CD8-positive, alpha-beta T cell (primary cell): ENCODE measurements at places on chromosomes 1 and 21. TPM values are rescaled to one million over a fixed set of nuclear protein-coding genes. Genes with fewer than 3 reads are reported as not detected.

The LCE6A gene
- total RNA-seq = not detected

The TRIM45 gene
- total RNA-seq = not detected

The GOLT1A gene
- not detected for total RNA-seq

The TSHB gene
- not detected for total RNA-seq

The MX2 gene
- total RNA-seq = 58.5 TPM

DNA sequence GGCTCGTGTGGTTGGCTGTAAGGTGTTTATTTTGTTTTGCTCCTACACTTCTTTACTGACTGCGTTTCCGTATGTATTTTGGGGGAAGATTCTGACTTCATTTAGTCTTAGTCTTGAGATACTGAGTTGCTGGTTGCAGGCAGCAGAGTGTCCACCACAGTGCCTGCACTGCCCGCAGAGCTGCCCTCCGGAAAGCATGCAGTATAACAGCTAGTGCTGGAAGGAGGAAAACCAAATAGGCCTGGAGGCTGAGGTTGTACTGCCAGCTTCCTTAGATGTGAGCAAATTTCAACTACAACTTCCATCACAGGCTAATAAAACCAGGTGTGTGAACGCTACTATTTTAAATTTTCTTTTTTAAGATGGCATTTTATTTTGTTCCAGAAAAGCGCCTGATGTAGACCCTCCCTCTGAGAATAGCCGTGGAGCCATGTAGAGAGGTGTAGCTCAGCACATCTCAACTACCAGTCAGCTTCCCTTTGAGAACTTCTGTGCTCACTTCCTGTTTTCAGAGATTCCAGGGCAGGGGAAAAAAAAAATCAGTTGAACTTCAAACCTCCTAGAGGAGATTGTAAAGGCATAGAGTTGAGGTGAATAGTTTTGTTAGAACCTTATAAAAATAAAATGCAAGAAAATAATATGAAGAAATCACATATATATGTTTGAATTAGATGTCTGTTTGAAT lies 17.6 kb downstream of the LMO4 start:
- DNase-seq = no peak

- DNase-seq = no peak
These were observed 40.2 kb upstream of the NLRP3 start for GRCh38 chr1:247375747-247376146.

DNA sequence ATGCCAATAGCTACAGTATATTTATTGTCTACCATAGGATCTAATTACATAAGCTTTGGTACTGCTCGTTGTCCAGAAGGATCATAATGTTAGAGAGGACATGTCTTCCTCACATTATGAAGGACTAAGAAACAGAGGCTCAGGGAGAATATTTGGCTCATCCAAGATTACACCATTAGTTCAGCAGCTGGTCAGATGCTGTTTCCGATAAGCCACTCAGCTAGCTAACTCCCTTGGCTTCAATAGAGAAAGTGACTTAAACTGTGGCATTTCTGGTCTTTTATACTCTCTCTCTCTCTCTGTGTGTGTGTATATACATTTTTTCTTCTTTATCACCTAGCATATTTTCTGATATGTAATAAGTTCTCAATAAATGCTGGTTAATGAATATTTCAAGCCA lies 70.4 kb downstream of the DDR2 start:
- no peak for DNase-seq

DNA sequence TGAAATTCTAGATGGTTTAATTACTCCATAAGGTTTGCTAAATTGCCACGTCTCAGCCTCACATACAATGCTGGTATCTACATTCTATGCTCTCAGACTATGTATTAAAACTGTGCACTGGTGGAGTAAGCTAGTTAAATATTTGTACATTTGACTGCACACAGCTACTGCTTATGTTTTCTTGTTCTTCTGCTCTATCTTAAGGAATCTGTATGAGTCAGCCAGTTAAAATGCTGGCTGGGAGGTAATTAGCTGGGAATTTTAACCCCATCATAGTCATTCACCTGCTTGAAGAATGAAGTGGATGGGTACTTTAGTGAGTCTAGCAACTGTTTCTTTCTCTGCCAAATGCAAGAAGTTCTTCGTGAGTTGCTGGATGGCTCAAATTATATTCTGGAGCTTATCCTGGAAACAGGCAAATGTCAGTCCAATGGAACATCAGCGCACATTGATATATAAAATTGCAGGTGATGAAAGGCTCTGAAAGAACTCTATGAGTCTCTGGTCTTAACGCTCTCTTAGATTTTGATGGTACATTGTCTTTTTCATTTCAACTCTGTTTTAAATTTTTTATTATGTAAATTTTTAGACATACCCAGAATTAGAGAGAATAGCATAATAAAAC lies 83.4 kb downstream of the BACH1 start:
- no peak for DNase-seq

DNA sequence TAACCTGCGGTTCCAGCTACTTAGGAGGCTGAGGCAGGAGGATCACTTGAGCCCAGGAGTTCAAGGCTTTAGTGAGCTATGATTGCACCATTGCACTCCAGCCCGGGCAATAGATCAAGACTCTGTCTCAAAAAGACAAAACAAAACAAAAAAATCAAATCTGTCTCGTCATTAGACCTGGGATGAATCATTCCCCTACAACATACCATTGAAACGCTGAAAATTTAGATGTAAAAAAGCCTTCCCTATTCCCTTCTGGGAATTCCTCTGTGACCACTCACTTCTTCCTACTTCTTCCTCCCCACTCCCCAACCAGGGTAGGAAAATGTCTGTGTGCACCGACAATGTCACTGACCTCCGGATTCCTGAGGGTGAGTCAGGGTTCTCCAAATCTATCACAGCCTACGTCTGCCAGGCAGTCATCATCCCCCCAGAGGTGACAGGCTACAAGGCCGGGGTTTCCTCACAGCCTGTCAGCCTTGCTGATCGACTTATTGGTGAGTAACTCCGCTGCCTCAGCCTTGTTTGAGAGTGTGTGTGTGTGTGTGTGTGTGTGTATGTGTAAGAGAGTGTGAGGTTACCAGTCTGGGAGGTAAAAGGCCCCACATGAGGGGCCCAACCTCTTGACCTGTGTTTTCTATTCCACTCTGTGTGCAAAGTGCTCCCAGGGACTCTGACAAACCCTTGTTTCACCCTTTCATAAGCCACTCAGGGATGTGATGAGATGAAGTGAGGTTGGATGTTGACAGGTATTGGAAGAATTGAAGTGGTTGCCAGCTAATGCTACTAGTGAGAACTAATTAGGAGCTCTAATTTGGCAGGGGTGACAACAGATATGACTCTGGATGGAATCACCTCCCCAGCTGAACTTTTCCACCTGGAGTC lies 16.3 kb upstream of the SARS1 start:
- no peak for DNase-seq

GRCh38 chr1:29643281-29643680 lies 407.0 kb downstream of the PTPRU start:
- no peak for DNase-seq

GRCh38 chr1:50103615-50104081 lies 5.1 kb upstream of the ELAVL4 start:
- DNase-seq = no peak

- DNase-seq = no peak
These were observed 84.4 kb upstream of the TTC39A start for GRCh38 chr1:51414811-51415210.

DNA sequence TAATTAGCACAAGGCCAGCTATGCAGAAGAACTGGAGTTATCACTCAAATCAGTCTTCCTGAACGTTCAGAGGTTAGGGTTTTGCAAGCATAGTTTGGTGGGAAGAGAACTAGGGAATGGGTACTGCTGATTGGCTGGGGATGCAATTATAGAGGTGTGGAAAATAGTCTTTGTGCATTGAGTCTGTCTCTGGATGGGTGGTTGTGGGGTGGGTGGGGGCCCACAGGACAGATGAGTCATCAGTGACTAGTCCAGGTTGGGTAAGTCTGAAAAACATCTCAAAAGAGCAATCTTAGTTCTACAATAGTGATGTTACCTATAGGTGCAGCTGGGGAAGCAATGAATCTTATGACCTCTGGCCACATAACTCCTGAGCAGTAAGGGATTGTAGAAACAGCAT lies 89.7 kb upstream of the HMCN1 start:
- DNase-seq = no peak

- no peak for DNase-seq
These were observed 138.1 kb upstream of the KCNJ6 start for GRCh38 chr21:38054334-38054733.

- no peak for DNase-seq
These were observed 11.1 kb downstream of the MTX1 start for GRCh38 chr1:155219592-155220031.

DNA sequence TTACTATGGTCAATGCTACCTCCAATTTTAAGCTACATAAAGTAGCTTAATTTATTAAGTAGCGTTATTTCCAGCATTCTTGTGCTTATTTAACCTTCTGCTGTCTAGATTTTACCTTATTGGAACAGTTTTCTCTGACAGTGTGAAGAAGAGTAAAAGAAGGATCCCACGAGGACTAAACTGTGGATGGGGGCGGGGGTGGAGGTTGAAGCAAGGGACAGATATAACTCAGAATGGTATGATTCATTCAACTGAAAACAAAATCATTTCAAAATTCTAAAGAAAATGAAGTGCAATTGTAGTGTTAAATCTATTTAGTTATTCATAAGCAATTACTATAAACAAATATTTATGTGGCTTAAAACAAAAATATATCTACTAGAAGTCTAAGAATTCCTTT lies 11.5 kb upstream of the VAV3 start:
- no peak for DNase-seq

DNA sequence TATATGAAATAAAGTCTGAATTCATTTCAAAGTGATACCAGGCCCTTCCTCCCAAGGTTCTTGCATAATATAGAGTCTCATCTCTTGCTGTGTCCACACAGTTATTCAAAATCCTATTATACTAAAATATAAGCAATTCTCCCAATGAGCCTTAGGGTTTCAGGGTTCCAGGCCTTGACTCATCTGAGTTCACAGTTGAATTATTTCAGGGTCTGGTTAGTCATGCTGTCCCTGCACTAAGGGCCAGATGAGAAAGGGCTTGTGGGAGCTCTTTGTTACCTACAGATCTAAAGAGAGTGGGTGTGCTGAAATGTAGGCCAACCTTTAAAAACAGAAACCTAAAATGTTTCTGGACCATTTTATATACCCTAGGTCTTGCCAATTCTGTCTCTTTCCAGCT lies 337.5 kb upstream of the LRRC7 start:
- no peak for DNase-seq

- no peak for DNase-seq
These were observed 181.8 kb downstream of the ADGRL2 start for GRCh38 chr1:81982523-81982922.

GRCh38 chr1:206455289-206455665 lies 15.0 kb upstream of the IKBKE start:
- no peak for DNase-seq

GRCh38 chr1:221856228-221857093 lies 114.6 kb upstream of the DUSP10 start:
- DNase-seq = no peak
